Right lung (tissue), 10 donors: ENCODE measurements at places on chromosomes 6 and 20. TPM values are rescaled to one million over a fixed set of nuclear protein-coding genes. Genes with fewer than 3 reads are reported as not detected.

The CD93 gene
- polyA plus RNA-seq = 161 TPM

The SLC22A3 gene
- 20.2 TPM for polyA plus RNA-seq

The PPP1R14C gene
- polyA plus RNA-seq = 25.1 TPM

The SFTA2 gene
- polyA plus RNA-seq = 20.5 TPM

The SLC25A27 gene
- 68.2 TPM for polyA plus RNA-seq

The PROCR gene
- 61.7 TPM for polyA plus RNA-seq

The BACH2 gene
- 7.4 TPM for polyA plus RNA-seq

The SIRPD gene
- not detected for polyA plus RNA-seq

The IL17A gene
- polyA plus RNA-seq = not detected

DNA sequence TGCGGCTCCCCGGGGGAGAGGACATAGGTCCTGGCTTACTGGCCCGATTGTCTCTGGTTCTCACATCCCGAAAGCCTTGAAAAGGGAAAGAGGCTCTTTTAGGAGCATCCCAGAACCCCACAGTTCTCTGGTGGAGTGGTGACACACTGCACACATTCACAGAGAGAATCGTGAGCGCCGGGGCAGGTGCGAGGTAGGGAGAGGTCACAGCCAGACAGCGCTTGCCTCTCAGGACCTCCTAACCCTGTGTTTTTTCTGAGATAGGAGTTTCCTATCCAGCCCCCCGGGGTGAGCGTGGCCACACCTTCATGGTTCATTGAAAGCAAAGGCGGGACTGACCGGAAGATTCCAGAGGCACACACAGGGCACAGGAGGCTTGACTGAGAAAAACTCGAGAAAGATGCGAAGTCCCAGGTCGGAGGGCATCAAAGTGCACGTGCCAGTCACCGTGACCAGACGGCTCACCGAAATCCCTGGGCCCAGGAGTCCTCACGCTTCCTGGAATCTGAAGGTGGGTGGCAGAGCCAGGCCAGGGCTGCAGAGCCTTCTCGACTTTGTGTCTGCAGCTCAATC, 46.5 kb upstream of the FRMD1 start:
- no peak for DNase-seq

GRCh38 chr6:143878272-143878760, 14.0 kb downstream of the ZC2HC1B start:
- DNase-seq = no peak

DNA sequence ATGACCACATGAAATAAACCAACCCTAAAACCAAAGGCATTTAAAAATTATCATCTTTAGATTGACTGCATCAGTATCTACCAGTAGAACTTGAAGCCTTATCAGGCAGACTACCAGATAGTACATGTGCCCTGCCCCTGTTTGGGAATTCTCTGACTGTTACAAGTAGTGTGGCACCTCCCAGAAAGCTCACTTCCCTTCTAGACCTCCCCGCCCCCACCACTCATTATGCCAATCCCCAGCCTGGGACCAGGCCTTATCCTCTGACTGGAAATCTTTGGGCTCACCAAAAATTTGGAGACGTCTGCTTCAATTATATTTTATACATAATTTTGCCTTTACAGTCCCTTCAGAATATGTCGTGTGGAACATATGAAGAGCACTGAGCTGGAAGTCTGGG, 155.6 kb downstream of the TFAP2B start:
- DNase-seq = no peak

DNA sequence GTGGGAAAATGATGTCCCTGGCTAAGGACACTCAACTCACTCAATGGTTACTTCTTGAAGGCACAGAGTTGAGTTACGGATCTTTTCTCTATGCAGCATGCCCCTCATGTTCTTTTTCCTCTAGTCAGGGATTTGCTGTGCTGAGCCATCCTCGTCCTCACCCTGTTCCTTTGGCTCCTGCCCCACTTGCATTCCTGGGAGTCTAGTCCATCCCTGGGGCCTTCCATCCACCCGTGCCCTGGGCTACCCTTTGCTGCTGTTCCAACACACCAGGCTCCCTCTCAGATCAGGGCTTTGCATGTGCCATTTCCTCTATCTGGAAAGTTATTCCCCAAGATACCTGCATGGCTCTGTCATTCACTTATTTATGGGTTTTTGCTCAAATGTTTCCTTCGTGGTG, 13.3 kb upstream of the KCNG1 start:
- DNase-seq = no peak

- no peak for DNase-seq
These were observed 11.2 kb downstream of the PCIF1 start for GRCh38 chr20:45945678-45946148.

DNA sequence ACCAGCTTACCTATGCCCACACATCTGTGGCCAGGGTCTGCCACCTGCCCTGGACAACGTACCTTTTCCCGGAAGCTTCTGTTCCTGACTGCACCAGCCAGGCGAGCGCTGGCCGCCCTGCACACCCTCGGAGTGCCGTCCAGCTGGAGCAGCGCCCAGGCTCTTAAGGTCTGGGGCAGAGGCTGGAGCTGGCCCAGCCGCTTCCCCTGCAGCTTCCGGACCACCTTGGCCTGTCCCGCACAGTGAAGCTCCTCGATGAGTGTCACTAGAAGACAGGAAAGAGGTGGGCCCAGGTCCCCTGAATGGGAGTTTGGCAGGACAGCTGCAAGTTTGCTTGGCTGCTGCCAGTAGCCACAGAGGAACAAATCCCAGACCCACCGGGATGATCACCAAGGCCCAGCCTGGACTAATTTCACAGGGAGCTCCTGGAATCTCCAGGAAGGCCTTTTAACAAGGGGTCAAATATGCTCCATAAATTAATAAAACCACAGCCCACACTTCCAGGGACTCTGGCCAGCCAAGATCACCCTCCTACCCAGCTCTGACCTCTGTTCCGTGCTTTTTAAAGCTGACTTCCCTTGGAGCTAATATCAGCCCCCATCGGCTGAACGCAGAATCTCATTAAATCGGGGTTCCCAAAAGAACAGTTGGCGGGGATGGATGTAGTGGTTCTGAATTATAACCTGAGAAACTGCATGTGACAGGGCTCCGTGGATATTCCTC, 82.3 kb downstream of the PTPN1 start:
- no peak for DNase-seq

DNA sequence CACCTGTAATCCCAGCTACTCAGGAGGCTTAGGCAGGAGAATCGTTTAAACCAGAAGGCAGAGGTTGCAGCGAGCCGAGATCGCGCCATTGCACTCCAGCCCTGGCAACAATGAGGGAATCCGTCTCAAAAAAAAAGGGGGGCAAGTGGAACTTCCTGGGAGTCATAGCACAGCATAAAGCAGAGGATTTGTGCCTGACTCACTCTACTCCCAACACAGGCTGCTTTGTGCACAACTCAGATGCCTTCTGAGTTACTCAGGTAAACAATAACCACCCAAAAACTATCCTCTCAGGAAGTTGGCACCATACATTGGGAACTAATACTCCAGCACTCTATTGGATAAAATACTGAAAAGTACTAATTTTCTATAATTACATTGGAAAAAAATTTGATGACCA, 2.5 kb upstream of the TMEM244 start:
- no peak for DNase-seq

DNA sequence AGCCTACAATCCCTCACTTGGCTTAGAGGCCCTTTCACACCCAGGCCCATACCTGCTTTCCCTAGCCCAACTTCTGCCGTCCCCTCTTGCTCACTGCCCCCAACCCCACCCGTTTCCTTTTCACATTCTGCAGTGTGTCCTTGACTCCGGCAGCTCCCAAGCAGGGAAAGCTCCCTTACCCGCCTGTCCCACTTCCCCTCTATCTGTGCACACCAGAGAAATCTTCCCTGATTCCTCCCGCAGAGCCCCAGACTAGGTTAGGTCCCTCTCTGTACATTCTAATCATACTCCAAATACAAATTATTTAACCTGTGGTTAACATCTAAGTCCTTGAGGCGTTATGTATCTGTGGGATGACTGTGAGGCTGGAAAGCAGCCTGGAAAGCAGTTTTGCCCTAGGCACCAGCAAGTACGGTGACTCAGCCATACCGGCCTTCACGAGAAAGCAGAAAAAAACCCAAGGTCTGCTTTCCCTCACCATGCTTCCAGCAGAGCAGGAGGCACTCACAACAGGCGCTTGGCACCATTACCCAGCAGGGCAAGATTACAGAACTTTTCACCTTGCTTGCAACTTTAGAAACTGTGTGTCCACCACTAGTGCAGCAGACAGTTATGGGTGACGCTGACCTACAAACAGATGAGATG, 22.3 kb downstream of the ELOVL5 start:
- no peak for DNase-seq

DNA sequence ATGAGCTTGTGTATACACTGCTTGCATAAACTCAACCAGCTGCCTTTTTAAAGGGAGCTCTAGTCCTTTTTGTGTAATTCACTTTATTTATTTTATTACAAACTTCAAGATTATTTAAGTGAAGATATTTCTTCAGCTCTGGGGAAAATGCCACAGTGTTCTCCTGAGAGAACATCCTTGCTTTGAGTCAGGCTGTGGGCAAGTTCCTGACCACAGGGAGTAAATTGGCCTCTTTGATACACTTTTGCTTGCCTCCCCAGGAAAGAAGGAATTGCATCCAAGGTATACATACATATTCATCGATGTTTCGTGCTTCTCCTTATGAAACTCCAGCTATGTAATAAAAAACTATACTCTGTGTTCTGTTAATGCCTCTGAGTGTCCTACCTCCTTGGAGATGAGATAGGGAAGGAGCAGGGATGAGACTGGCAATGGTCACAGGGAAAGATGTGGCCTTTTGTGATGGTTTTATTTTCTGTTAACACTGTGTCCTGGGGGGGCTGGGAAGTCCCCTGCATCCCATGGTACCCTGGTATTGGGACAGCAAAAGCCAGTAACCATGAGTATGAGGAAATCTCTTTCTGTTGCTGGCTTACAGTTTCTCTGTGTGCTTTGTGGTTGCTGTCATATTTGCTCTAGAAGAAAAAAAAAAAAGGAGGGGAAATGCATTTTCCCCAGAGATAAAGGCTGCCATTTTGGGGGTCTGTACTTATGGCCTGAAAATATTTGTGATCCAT, 15.3 kb downstream of the TNFAIP3 start:
- no peak for DNase-seq

DNA sequence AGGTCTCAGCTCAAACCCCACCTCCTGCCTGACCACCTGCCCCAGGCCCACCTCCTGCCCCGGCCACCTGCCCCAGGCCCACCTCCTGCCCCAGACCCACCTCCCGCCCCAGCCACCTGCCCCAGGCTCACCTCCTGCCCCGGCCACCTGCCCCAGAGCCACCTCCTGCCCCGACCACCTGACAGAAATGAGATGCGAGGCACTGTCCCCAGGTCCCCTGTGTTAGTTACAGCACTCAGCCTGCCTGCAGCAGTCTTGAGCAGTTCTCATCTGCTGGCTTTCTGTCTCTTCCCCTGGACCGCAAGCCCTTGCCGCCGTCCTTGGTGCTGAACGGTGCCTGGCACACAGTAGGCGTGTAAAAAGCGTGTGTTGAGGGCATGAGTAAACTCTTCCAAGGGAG, 79.5 kb downstream of the CDH4 start:
- no peak for DNase-seq

DNA sequence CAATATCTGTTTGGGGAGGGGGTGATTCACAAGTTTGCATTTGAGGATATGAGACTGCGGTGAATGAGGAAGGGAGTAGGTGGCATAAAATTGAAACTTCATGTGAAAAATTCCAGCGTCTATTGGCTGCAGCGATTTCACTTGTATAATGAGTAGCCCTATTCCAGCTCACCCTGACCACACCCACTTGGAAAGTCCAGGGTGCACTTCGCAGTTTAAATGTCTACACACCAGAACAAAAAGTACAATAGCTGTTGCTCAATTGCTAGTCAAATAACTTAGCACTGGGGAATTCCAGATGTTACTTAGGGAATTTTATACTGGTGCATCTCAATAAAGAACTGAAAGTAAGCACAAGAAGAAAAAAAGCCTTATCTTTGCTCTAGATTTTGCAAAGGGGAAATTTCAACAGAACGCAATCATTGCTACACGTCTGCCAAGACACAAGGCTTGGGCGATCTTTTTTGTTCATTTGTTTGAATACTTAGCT, 6.3 kb downstream of the TNFAIP3 start:
- peak; percentile 46 for DNase-seq

DNA sequence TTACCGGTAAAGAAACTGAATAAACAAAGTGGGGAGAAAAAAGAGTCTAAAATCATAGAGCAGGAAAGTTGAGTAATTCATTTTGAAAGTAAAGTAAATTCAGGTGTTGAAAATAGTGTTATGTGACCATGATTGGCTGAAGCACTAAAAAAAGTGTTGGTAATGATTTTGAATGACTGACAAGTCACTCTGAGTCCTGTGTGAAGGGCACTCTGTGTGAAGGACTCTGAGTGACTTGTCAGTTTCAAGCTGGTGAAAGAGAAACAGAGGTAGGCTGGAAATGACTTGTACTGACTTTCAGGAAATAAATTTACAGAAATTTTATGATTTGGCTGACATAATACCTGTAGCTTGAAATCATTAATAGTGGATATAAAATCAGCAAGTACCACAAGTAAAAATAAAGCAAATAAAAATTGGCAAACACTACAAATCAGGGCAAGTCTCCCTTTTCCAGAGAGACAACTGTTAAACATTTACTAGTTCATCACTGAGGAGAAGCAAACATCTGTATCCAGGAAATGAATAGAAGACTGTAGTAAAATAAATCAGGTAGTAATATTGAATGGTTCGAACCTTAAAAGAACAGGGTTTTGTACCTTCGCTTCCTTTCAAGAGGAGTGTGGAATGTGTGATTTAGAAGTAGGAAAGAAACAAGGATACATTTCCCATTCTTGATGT, 630.6 kb downstream of the GRIK2 start:
- no peak for DNase-seq

- peak; percentile 90 for DNase-seq
These were observed 15.2 kb upstream of the MRPS18A start for GRCh38 chr6:43702534-43703440.

DNA sequence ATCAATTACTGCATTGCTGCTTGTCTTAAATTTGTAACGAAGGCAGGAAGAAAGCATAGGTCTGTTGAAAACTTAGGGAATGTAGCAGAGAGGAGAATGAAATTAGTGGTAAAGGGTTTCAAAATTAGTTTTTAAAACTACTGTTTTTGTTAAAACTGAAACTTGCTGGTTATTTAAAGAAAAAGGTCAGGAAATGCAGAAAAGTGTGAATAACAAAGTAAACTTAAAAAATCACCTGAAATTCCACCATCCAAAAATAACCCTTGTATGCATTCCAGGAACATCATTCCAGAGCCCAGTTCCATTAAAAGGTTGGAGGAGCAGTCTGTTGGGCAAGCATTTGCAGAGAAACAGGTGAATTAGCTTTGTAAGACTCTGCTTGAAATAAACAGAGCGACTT, 3.1 kb upstream of the MOXD1 start:
- no peak for DNase-seq

DNA sequence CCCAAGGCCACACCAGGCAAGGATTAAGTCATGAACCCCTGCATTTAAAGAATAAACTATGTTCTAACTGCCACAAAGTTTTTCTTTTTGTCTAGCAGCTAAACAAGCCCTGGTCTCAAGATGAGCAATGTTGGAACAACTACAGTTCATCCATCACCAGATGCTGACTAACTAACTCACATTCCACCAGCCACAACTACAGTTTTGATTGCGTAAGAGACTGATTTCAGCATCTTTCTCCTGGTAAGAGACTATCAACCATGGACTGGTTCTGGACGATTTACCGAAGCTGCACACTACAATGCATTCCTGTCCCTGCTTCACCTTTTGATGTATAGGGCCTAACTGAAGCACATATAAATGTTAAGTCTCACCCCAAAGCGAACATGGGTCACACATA, 43.0 kb downstream of the F13A1 start:
- DNase-seq = no peak
